Fibroblast of mammary gland (primary cell): ENCODE measurements at places on chromosomes 2 and 18.

DNA sequence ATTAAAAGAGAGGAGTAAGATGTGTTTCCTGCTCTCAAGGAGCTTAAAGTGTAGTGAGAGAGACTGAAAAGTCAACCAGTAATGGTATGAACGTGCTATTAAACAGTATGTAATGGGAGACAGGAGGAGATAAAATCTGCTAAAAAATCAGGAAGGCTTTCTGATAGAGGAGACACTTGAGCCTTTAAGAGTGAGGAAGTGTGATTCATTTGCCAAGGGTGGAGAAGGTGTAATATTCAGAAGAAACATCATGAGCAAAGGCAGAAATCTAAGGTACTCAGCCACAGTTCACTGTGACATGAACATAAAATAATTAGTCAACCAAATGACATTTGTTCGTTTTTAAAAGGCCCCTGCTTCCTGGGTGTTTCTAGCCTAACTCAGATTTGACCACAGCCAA lies 137.8 kb upstream of the SKOR2 start:
- no peak for DNase-seq

- peak; percentile 97 for DNase-seq
Measured at GRCh38 chr2:127064642-127065250, 42.2 kb downstream of the BIN1 start.

- no peak for DNase-seq
Measured at GRCh38 chr2:25177211-25177611, 8.8 kb upstream of the POMC start.

GRCh38 chr2:98819231-98819766 lies 88.4 kb upstream of the MGAT4A start:
- no peak for DNase-seq

- DNase-seq: no peak
Measured at GRCh38 chr2:234341306-234341985, 155.4 kb downstream of the ARL4C start.

DNA sequence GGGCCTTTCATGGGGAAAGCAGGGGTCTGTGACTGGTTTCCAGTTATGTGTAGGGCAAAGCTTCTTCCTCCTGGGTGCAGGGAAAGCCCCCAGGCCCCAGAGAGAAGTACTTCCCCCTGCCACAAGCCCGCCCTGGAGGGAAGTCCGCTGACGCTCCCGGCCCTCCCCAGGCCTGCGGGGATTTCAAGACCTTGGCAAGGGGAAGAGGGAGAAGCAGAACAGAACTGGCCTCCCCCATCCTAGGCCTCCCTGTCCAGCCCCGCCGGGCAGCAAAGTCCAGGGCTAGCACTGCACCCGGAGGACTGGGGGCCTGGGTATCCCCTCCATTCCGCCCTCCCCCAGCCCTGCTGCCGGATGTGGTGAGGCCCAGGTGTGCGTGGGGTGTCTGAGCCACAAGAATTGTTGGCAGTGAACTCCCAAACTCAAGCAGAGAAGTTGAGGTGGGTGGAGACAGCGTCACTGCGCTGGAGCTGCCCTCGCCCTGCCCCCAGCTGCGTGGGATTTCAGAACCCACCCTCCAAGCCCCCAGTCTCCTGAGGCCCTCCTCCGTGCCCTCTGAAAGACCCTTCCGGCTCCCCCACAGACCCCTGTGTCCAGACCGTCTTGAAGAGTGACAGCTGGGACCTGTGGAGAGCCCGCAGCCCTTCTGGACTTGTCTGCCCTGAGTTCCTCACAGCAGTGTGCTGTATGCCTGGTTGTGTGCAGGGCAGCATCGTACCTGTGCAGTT lies 1.1 kb upstream of the DUSP2 start:
- no peak for DNase-seq

- no peak for DNase-seq
Measured at GRCh38 chr2:96143848-96144480, 1.3 kb downstream of the DUSP2 start.

DNA sequence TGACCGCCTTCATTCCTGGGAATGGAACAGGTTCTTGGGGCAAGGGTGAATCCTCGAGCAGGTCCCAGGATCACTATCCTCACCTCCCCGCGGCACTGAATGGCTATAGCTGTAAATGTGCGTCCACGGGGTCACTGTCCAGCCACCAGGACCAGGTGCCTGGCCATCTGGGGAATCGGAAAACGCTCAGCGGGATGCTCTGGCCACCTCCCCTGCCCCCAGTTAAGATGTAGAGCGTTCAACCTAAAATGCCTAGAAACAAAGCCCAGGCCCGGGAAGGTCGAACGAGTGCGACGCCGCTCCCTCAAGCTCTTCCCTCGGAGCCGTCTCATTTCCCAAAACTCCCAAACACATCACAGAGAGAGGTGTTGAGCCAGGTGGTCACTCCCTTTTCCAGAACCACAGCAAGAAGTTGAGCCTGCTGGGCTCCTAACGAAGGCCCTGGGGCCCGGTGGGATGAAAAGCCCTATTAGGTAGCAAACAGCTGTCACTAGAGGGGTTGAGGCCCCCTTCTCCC lies 795 bp upstream of the CAPN10 start:
- no peak for DNase-seq

- DNase-seq: no peak
Measured at GRCh38 chr2:180799141-180799540, 181.3 kb upstream of the UBE2E3 start.

GRCh38 chr2:234839285-234839684 lies 112.5 kb upstream of the SH3BP4 start:
- no peak for DNase-seq

DNA sequence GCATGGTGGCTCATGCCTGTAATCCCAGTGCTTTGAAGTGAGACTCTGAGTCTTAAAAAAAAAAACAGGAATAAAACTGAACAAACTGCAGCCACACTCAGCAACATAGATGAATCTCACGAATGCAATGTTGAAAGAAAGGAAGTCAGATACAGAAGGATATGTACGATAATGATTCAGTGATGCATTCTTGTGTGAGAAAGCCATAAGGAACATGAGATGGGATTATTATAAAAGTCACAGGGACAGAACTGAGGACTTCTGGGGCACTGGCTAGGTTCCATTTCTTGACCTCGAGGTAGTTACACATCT lies 56.9 kb upstream of the SMAD2 start:
- no peak for DNase-seq

GRCh38 chr18:48727681-48728080 lies 188.8 kb downstream of the CTIF start:
- peak; percentile 91 for DNase-seq

DNA sequence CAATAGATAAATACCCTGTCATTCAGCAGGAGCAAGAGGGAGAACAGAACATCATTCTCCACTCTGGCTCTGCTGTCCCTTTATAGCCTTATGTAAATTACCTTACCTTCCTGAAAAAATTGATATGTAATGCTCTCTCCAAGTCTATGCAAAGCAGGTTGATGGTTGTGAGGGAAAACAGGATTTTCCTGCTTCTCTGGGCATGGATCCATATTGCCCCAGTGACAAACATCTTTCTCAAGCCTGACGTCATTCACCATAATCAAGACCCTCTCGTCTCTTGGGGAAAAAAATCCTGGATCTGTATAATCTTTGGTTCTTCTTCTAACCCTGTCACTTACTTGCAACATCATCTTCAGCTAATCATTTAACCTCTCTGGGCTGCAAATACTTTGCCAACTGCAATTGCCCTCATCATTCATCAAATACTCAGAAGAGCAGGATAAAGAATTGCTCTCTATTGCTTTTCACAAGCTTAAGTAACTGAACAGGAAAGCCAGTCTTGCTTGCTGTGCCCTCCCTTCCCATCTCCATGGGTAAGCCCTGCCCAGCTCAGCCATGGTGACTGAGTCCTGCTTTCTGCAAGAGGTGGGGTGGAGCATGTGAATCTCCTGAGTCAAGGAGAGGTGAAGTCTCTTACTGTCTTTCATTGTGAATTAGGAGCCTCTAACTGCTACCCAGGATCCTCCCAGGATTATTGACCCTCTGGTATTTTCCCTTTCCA lies 123.7 kb upstream of the KLF7 start:
- DNase-seq: peak; percentile 63

- DNase-seq: no peak
Measured at GRCh38 chr2:39039072-39039471, 81.8 kb downstream of the SOS1 start.

GRCh38 chr2:82275599-82275998 lies 1971.0 kb upstream of the LRRTM1 start:
- DNase-seq: no peak

- peak; percentile 19 for DNase-seq
Measured at GRCh38 chr2:19702267-19702666, 199.5 kb downstream of the TTC32 start.

- no peak for DNase-seq
Measured at GRCh38 chr2:102950371-102950946, 188.6 kb downstream of the TMEM182 start.

DNA sequence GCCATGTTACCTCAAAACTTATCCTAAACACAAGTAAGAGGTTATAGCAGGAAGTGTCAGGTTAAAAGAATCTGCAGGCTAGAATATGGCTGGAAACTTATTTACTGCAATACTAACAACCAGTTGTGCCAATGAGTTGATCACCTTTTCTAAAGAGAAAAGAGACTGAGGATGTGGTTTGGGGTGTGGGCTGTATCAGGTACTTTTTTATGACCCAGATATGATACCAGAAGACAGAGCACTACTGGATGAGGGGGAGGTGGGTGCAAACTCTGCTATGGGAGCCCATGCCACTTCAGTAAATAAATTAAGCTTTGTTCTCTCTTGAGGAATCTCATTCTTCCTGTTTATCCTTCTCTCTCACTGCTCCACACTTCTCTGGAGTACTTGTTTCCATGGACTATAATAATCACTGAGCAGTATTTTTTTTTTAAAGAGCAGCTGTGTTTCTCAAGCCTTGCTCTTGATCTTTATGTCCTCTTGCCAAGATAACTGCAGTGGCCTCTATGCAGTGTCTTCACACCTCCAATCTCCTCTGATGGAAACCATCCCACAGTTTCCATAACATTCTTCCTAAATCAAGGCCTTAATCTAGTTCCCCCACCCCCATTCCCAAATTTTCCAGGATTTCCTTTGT lies 51.2 kb upstream of the NOSTRIN start:
- DNase-seq: no peak

- peak; percentile 94 for DNase-seq
Measured at GRCh38 chr2:67650291-67651133, 253.4 kb downstream of the ETAA1 start.

DNA sequence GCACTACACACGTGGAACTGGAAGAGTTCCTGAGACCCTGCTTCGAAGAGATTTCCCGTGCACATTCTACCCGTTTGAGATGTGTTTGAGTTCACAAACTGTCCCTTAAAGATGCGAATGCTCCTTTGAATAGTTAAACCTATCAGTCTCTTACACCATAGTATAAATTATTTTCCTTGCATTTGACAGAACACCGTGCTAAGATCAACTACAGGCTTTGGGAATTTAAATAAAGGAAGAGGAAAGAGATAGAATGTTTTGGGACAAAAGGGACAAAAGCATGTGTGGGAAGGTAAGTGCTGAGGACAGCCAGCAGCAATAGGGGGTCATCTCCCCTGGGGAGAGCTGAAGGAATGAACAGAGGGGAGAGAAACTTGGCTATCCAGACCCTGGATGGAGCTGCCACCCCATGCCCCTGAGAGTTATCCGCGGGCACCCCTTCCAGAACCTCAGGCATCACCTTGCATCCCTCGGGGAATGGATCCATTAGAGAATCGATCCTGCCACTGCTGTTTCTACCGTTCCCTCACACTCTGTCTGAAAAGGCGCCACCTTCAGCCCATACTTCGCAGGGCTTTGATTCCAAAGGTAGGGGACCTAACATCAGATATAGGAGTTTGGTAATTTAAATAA lies 888 bp upstream of the ADCY3 start:
- DNase-seq: no peak
